ENCODE measurements at places on chromosomes 4 and X.

- DNase-seq, result no peak
These were observed 1496.1 kb upstream of the IGFBP7 start for GRCh38 chr4:58606303-58606702.

- DNase-seq, result no peak
These were observed 685.7 kb upstream of the SLIT2 start for GRCh38 chr4:19566041-19566440.

DNA sequence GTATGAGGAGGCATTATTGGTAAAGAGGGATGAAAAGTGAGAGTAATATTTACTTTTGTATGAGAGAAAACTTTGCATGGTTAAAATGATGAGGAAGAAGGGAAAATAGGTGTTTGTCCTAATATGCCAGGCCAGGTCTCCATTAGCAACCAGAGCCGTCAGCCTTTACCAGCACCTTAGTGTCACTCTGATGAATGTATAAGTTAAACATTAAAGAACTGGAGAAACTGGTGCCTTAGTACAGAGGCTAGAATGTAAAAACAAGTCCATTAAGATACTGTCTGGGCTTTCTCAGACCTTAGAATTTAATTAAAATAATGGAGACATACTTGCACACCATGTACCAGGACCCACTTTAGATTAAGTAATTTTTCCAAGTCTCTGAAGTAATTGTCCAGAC lies 222.3 kb downstream of the FAM47A start:
- DNase-seq, result no peak

DNA sequence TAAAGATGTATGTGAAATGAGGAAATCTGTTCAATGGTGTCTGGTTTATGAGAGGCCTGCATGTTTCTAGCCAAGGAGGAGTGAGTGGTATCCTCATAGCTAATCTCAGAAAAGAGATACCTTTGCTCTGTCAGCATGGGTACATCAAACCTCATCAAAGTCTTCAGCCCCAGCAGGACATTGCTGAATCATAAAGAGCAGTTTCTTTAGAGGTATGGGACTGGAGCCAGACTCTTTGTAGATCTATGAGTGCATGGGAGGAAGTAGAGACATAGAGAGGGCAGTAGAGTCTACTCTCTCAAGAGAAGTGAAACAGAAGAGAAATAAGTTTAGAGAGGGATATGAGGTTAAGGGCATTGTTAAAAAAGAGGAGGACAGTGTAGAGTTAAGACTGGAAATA lies 1950.9 kb downstream of the ARAP2 start:
- no peak for DNase-seq

GRCh38 chr4:13888112-13888511 lies 260.6 kb upstream of the BOD1L1 start:
- DNase-seq, result no peak

DNA sequence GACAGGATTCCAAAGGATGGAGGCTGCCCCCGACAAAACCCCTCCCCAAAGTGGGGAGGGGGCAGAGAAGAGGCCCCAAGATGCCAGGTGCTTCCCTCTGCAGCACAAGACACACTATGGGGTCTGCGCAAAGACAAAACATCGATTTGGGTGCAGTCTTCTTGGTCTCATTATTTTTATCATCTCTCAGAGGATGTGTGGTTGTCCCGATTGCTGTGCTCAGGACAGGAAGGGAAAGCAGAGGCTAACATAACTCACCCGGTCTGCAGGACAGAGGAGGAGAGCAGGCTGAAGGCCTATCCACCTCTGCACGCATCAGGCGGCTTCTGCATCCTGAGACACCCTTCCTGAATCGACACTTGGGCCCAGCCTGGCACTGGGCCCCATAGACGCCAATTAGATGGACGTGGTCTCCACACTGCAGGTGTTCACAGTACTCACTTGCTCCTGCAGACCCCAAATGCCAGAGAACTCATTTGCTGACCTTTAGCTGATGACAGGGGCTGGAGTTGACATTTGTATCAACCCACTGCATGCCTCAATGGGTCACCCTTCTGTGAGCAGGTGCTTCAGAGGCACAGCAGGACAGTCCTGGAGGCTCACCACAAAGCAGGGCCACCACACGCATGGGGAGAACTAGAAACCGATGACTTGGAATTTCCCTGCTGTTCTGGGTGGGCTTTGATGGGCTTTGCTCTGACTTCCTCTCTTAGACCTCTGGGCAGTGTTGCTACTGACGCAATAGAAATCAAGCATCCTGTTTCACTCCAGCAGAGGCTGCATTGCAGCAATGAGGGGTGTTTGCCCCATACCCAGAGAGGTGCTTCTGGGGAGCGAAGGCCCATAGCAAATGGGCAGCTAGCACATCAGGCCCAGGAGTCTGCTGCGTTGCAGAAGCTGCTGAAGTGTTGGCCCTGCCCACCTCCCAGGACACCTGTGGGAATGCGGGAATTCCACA lies 96.3 kb upstream of the ENPP6 start:
- no peak for DNase-seq

GRCh38 chr4:112341033-112341432 lies 43.9 kb downstream of the ALPK1 start:
- no peak for DNase-seq
